ENCODE measurements at places on chromosomes 11 and 22. TPM values are rescaled to one million over a fixed set of nuclear protein-coding genes. Genes with fewer than 3 reads are reported as not detected.

The MFNG gene
- 16.0 TPM for total RNA-seq

The NCF4 gene
- 78.8 TPM for total RNA-seq

DNA sequence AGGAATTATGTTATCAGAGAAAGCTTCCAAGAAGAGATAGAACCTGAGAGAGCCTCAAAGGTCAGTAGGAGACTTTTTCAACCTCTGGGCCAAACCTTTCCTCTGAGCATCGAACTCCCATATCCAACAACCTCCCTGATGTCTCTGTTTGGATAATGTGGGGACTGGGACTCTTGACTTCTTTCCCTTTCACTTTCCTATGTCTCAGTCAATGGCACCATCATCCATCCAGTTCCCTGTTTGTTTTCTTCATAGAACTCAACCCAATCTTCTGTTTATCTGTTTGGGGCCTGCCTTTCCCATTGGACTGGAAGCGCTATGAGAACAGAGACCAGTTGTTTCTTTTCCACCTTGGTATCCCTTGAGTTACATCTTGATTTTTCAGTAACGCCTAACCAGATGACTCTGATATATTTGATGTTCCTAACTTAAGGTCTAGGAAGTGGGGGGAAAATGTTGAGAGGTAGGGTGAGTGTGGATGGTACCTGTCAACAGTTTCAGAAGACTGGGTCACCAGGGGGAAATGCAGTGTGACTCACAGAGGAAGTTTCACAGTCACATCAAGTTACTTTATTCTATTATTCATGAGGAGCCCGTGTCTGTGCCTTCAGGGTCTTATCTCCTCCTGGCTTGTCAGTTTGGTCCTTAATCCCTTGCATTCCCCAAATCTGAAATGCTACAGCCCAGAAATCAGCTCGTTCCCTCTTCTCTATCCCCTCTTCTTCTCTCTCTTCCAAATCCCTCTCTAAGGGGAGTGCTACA, 4.5 kb upstream of the KCNE3 start:
- DNase-seq: no peak

The OR4D5 gene
- total RNA-seq: not detected

GRCh38 chr11:66243782-66244535, 24.5 kb upstream of the RAB1B start:
- DNase-seq: no peak

- no peak for DNase-seq
Observed at GRCh38 chr11:95835351-95835750, 45.1 kb downstream of the CEP57 start.

DNA sequence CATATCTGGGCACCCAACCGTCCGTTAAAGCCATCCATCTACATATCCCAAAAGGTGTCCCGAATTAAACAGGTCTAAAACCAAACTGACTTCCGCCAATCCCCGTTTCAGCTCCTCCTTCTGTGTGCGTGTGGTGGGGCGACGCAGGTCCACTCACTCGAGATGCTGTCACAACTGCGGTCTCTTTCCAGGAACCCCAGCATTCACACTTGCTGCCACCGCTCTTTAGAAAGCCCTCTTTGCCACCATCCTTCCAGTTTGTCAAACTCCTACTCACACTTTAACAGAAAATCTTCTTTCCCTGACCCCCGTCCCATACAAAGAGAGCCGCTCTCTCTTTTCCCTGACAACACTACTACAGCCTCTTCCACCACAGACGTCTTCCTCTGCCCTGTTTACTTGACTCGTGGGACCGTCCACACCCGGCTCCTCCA, 467 bp downstream of the ESS2 start:
- DNase-seq: no peak

- DNase-seq: peak; percentile 63
Observed at GRCh38 chr11:118198370-118198769, 21.9 kb upstream of the SCN2B start.

GRCh38 chr22:20840646-20841371, 17.8 kb downstream of the PI4KA start:
- no peak for DNase-seq

The SCGB1D2 gene
- not detected for total RNA-seq

DNA sequence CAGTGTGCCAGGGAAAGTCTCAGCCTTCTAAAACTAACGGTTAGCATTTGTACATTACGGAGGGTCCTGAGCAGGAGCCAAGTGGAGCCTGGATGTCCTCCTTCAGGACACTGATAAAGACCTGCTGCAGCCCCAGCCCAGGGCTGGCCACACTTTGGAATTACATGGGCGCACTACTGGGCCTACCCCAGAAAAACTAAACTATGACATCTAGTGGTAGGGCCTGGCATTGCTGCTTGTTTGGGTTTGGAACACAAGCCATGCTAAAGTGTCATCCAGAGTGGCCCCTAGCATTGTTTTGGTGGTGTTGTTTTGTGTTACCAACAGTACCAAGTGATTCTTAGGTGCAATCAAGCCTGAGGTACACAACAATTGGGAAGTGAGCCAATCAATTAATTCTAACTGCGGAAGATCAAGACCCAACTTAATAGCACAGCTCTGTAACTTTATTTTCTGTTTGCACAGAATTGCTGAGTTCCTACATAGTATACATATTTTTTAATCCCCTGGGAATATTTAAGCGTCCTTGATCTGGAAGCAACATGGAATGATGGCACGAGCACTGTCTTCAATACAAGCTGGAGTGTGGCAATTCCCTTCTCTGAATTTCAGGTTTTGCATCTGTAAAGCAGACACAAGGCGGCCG, 340.7 kb downstream of the LARGE1 start:
- DNase-seq: peak; percentile 25

DNA sequence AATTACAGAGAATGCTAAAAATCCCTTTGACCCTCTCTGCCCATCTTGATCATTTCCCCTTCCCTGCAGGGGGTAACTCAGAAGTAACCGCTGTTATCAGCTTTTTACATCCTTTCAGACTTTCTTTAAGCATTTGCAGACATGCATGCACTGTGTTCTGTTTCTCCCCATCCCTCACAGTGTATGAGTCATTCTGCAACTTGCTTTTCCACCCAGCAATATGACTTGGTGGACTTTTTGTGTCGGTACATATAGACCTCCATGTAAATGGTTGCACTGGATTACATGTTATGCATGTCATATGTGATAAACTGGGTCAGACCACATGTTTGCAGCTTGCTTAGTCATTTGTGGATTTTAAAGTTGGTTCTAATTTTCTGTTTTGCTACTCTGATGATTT, 87.7 kb upstream of the NECTIN1 start:
- no peak for DNase-seq

GRCh38 chr22:20494978-20495860, at the start of gene KLHL22:
Gene KLHL22 (minus strand): TSS chr22:20495795. CDS start chr22:20489211, 6,584 bp downstream.
- DNase-seq: no peak

DNA sequence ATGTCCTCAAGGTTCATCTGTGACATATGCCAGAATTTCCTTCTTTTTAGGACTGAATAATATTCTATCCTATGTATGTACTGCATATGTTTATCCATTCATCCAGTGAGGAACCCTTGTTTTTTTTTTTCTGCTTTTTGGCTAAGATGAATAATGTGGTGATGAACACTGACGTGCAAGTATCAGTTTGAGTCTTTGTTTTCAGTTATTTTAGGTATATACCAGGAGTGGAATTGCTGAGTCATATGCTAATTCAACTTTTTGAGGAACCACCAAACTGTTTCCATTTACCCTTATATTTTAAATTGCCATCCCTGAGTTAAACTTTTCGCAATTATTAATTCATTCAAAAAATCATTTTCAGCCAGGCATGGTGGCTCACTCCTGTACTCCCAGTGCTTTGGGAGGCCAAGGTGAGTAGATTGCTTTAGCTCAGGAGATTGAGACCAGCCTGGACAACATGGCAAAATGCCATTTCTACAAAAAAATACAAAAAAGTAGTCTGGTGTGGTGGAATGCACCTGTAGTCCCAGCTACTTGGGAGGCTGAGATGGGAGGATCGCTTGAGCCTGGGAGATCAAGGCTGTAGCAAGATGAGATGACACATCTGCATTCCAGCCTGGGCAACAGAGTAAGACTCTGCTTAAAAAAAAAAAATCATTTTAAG, 64.2 kb downstream of the MICAL2 start:
- DNase-seq: no peak

- DNase-seq: no peak
Observed at GRCh38 chr22:32653823-32654222, 147.7 kb upstream of the TIMP3 start.

The IGLL1 gene
- not detected for total RNA-seq

The DEFB131B gene
- not detected for total RNA-seq

GRCh38 chr11:58629857-58630256, 7.4 kb downstream of the CNTF start:
- DNase-seq: no peak

GRCh38 chr11:41795004-41795403, 335.6 kb upstream of the LRRC4C start:
- DNase-seq: no peak

- DNase-seq: no peak
Observed at GRCh38 chr22:49582181-49582580, 245.5 kb downstream of the BRD1 start.

The CBLIF gene
- not detected for total RNA-seq

The PLXNB2 gene
- 114 TPM for total RNA-seq

The SLC22A6 gene
- not detected for total RNA-seq

DNA sequence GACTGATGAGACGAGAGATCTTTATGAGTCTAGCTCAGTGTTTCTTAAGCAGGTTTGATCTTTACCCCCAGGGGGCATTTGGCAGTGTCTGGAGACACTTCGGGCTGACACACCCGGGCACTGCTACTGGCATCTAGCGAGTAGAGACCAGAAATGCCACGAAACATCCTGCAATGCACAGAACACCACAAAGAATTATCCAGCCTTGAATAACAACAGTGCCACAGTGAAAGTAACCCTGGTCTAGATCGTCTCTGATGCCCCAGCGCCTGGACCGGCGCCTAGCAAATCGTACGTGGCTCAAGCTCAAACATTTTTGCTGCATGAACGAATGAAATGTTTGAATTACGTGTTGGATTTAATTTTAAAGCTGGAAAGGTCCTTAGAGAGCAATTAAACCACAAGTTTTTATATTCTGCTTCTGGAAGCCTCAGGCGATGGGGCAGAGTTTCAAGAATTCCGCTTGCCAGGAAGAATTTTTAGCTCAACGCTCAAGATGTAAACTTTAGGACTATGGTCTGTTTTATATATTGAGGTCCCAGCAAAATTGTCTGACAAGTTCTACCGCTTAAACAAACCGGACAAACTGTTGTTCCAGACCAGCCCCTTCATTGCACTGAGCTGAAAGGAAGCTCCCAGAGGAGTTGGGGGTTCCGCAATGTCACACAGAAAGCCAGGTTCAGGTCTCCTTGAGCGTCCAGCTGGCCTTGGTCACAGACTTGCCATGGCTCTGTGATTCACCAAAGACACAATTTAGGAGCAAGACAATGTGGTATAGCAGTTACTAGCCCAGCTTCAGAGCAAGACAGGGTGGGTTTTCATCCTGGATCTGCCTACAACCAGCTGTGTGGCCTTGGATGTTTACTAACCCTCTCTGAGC, 44.2 kb upstream of the SMTN start:
- DNase-seq: no peak

The DRICH1 gene
- total RNA-seq: 0.72 TPM

- DNase-seq: no peak
Observed at GRCh38 chr11:17452668-17453067, 24.0 kb downstream of the ABCC8 start.

GRCh38 chr11:125090816-125091215, 20.6 kb downstream of the TMEM218 start:
- DNase-seq: no peak

- no peak for DNase-seq
Observed at GRCh38 chr11:3234846-3235245, 2.6 kb upstream of the MRGPRE start.

The PATZ1 gene
- total RNA-seq: 10.8 TPM

DNA sequence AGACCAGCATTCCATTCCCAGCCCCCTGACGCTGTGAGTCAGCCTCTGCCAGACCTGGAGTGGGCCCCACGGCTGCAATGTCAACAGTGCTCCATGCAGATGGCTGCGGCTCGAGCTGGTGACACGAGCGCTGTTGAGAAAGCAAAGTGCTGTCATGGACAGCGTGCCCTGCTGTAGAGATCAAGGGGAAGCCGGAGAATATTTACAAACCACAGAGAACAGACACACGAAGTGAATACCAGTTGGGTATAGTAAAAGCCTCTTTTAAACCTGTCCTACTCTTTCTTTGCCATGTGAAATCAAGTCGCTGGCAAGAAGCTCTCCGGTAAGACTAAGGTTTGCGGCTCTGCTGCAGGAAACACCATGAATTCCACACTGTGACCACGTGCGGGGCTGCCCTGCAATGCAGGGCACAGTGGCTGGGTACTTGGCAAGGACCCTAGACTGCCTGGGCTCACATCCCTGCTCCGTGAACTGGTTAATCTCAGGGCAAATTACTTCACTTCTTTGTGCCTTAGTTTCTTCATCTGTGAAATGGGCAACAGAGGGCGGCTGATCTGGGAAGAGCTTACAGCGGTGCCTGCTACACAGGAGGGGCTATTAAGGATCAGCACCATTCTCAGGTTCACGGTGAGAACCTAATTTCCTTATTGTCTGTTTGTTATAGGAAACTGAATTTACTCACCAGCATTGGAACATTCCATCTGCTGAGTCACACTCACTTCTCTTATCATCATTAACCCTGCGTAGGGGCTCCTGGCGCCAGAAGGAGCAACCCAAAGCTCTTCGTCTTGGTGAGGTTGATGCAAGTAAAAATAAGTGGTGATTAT, 27.8 kb upstream of the ELFN2 start:
- no peak for DNase-seq

The APOA5 gene
- total RNA-seq: not detected

The GTSE1 gene
- total RNA-seq: 1.3 TPM

All from omental fat pad (tissue), 4 donors.